ENCODE measurements at places on chromosomes 6 and 20.

DNA sequence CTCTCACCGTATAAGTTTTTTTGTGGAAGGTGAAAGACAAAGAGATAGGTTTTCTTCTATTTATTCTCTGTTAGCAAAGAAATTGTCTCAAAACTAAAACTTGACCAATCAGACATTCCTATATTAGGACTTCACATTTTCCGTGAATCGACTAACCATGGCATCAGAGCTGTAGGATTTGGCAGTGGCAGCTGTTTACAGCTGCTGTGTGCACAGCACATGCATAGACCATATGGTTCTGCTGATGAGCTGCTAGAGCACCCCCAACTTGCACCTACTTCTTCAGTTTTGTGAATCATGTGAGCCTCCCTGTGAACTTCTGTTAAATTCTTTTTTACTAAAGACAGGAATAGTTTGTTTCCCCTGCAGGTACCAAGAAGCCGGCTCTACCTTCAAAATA is 157.9 kb downstream of the RFX6 start:
- DNase-seq, result no peak

- no peak for DNase-seq
These were observed 57.2 kb downstream of the CNKSR3 start for GRCh38 chr6:154453329-154453728.

GRCh38 chr6:56555438-56555872 is 87.2 kb downstream of the DST start:
- DNase-seq, result no peak

DNA sequence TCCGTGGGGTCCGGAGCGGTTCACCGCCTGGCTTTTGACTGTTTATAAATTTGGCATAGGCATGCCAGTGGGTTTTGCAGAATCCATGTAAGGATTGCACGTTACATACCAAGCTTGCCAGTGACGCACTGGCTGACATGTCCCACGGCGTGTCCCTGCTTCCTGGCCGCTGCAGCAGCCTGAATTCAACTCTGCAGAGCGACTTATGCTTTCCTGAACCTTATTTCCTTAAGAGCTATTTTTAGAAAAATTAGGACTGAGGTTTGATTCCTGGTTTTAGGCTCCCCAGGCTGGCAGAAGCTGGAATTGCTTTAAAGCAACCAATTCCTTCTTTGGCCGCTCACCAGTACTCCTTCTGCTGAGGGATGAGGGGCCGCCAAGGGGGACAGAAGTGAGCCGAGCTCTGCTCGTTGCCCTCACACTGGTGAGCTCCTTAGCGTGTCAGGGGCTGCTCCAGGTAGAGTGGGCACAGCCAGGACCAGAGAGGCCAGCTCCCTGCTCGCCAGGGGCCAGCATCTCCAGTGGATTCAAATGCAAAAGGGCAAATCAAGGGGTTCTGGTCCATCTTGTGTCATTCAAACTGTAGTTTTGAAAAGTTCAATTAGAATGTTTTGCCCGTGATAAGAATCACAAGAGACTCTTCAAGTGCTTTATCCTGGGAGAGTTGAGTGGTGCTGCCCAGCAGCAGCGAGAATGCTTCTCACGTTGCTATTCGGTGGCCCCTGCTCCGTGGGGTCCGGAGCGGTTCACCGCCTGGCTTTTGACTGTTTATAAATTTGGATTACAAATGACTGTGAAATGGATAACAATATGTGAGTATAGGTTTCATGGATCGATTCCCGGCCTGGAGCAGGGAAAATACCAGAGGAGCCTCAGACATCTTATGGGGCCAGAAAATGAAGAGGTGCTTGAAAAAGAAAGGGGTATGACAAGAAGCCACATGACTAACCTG is 17.5 kb upstream of the IRF4 start:
- no peak for DNase-seq

- DNase-seq, result no peak
These were observed 39.8 kb upstream of the ARHGAP18 start for GRCh38 chr6:129749749-129750120.

- DNase-seq, result no peak
These were observed 28.9 kb downstream of the PREP start for GRCh38 chr6:105374010-105374420.

GRCh38 chr6:114390176-114390575 is 47.4 kb upstream of the HS3ST5 start:
- DNase-seq, result no peak

DNA sequence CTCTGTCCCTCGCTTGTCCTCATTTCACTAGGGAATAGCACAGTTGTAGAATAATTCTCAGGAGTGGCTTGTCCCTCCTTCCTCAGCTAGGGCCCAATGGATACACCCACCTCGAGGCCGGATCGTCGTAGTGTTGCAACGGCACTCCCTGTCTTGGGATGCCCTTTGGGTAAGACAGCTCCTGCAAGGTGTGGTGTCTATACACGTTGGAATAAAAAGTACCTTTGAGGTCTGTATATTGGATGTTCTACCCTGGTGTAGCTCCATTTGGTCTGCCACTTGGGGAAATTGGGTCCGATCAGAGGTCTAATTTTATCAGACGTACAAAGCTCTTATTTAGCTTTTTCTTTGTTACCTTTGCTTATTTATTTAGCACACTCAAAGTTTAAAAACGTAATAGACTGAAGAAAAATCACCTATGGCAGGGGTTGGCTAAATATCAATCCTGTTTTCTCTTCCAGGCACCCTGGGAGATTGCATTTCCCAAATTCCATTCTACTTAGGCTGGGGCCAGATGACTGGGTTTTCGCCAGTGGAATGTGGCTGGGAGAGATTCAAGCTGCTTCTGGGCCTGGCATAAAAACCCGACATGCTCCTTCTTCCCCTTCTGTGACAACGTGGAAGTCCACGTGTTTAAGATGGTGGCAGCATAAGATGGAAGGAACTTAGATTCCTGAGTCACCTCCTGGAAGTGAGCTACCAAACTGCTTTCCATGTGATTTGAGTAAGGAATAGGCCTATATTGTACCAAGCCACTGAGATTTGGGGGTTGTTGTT is 82.3 kb upstream of the CD83 start:
- no peak for DNase-seq

DNA sequence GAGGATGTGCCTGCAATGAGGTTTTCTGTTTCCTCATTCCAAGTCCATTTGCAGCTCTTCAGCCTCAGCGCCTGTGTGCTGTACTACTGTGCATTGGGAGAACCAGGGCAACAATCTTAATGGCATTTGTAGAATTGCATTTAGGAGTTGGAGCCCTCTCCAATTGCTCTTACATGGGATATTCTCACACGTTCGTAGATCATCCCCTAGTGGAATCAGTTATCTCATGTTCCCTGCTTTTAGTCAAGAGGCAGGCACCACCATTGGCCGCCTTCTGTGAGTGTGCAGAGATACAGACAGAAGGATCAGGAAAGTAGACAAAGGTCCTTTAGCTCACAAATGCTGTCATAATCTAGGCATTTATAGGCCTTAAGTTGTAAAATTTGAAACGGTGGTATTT is 84.2 kb upstream of the RGS17 start:
- no peak for DNase-seq

DNA sequence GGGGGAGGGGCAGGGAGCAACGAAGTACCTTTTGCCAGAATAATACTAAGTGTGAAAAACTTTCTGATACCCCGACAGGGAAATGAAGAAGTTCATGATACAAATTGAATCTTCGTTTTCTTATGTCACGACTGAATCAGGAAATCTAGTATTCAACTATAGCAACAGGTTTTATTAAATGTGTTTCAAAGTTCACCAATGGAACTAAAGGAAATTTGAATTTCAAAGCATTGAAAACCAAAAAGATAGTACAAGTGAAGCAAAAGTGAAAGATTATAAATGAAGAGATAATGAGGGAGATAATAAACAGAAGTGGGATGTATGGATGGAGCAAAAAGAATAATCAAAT is 333.2 kb downstream of the ADGRB3 start:
- no peak for DNase-seq

GRCh38 chr6:16982807-16983206 is 119.0 kb upstream of the STMND1 start:
- DNase-seq, result no peak

- no peak for DNase-seq
These were observed 56.1 kb upstream of the LAMP5 start for GRCh38 chr20:9458138-9458796.

- no peak for DNase-seq
These were observed 3.4 kb downstream of the BMP7 start for GRCh38 chr20:57262784-57263609.

GRCh38 chr20:54140927-54141566 is 32.7 kb downstream of the CYP24A1 start:
- DNase-seq, result no peak

DNA sequence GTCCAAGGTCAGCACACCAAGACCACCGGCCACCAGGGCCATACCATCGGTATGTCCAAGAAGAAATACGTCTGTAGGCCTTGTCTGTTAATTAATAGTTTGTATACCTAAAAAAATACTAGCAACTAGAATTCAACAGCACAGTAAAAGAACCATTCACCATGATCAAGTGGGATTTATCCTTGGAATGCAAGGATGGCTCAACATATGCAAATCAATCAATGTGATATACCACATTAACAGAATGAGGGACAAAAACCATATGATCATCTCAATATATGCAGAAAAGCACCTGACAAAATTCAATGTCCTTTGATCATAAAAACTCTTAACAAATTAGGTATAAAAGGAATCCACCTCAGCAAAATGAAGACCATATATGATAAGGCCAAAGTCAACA is 24.4 kb downstream of the RPP40 start:
- DNase-seq, result no peak

DNA sequence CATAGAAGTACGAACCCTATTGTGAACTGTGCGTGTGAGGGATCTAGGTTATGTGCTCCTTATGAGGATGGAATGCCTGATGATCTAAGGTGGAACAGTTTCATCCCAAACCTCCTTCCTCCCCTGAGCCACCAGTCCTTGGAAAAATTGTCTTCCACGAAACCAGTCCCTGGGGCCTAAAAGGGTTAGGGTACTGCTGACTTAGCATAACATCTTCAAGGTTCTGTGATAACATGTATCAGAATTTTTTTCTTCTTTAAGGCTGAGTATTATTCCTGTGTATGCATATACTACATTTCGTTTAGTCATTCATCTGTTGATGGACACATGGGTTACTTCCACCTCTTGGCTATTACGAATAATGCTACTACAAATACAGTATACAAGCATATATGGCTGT is 80.2 kb downstream of the TSHZ2 start:
- no peak for DNase-seq

DNA sequence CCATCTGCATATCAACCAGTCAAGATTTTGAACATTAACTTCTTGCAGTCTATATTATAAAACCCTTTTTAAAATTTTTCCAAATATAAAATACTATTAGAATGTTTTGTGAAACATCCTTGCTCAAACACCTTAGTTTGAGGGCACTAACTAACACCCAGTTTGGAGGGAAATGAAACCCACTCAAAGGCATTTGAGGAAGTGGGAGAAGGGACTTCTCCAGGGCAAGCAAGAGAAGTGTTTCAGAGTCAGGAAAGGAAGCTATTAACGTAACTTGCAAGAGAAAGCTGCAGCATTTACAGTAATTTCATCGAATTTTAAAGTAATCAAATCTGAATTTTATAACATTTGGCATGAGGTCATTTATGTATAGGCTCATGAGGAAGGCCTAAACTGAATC is 21.3 kb downstream of the MTFR2 start:
- no peak for DNase-seq

GRCh38 chr6:163672710-163673109 is 258.2 kb downstream of the QKI start:
- no peak for DNase-seq

- DNase-seq, result no peak
These were observed 4.4 kb downstream of the TFAP2A start for GRCh38 chr6:10410207-10411050.

GRCh38 chr20:49259799-49260198 is 18.1 kb downstream of the ZNFX1 start:
- no peak for DNase-seq

DNA sequence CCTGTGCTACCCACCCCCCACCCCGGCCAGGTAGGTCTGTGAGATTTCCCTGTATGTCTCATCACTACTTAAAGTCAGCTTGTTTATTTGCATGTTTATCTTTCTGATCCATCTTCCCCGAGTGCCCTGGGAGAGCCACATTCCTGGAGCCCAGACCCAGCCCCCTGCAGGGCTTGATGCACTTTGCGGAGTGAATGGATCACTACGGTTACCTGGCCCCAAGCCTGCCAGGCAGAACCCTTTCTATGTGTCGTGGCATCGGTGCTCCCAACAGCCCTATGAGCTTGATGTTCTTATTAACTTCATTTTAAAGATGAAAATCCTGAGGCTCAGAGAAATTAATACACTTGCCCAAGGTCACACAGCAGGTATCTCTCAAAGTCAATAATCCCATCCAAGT is 13.6 kb upstream of the SLCO4A1 start:
- DNase-seq, result no peak

GRCh38 chr6:108543175-108543940 is 17.4 kb upstream of the FOXO3 start:
- DNase-seq, result no peak

GRCh38 chr6:119148098-119148824 is 69.8 kb upstream of the FAM184A start:
- no peak for DNase-seq

GRCh38 chr6:157879873-157880254 is 56.8 kb downstream of the SNX9 start:
- no peak for DNase-seq

GRCh38 chr20:56766528-56766927 is 137.4 kb downstream of the TFAP2C start:
- DNase-seq, result no peak

DNA sequence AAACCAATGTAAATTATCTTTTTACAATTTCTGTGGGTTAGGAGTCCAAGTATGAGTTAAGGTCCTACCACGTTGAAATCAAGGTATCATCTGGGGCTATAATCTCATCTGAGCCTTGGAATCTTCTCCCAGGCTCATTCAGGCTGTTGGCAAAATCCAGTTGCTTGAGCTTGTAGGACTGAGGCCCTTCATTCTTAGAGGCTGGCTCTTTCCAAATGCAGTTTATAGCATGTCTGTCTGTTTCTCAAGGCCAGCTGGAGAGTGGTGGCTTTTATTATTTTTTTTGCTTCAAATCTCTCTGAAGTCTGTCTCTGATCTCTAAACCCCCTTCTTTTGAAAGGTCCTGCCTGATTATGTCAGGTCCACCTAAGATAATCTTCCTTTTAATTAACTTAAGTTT is 177.2 kb upstream of the ASCC3 start:
- no peak for DNase-seq
